ENCODE measurements at places on chromosomes 3 and 15.
A peak's percentile ranks its signal among the peaks of the same experiment; 100 is the strongest.

DNA sequence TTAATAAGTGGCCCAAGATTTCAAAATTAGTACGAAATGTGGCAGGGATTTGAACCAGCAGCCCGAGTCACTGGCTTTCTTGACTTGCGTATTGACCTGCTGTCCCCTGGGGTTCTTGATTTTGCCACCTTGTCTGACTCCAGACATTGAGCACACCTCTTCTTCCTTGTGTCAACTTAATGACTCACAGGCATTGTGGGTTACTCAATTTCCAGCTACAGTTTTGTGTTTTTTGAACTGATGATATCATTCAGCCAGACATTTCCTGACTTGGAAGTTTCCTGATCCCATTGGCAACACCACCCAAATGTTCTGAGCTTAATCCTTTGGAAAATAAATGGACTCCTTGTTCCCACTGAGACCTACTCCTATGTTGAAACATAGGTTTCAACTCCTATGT is 64.2 kb downstream of the MOBP start:
- no peak for DNase-seq
- H3K27me3 ChIP-seq = peaks cover 30% of the 10 kb centered on the region
- H3K36me3 ChIP-seq = no peaks in the 10 kb centered on the region
- H3K4me1 ChIP-seq = no peaks in the 10 kb centered on the region
- H3K4me3 ChIP-seq = no peak overlapping the region

GRCh38 chr15:41965441-41966413 is 6.6 kb downstream of the EHD4 start:
- H3K4me3 ChIP-seq = peak overlapping the region; percentile 12
- peaks cover 36% of the 10 kb centered on the region for H3K36me3 ChIP-seq
- DNase-seq = no peak
- no peaks in the 10 kb centered on the region for H3K27me3 ChIP-seq
- no peak overlapping the region for H3K27ac ChIP-seq

- H3K4me3 ChIP-seq = no peak overlapping the region
- H3K36me3 ChIP-seq = no peaks in the 10 kb centered on the region
- H3K27ac ChIP-seq = no peak overlapping the region
- no peak for DNase-seq
- peaks cover 7% of the 10 kb centered on the region for H3K27me3 ChIP-seq
These were observed 25.9 kb upstream of the BBX start for GRCh38 chr3:107496855-107497254.

DNA sequence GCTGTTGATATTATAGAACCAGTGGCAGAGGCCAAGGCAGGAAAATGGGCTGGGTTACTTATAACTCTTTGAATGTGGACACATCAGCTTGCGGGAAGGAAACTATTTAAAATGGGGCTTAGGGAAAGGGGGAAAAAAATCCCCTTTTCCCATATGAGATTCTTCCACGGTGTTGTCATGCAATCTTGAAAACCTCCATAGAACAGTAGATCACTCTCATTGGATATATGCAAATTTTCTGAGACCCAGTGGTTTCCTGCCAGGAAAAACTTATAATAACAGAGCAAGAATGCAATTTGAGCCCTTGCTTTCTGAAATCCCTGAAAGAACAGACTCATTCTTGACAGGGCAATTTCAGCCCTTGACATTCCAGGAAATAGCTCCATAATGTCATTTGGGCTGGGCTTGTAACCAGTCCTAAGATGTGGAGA is 31.1 kb downstream of the TMEM212 start:
- DNase-seq = no peak
- H3K27me3 ChIP-seq = peaks cover 36% of the 10 kb centered on the region
- H3K4me3 ChIP-seq = no peak overlapping the region
- no peak overlapping the region for H3K27ac ChIP-seq

DNA sequence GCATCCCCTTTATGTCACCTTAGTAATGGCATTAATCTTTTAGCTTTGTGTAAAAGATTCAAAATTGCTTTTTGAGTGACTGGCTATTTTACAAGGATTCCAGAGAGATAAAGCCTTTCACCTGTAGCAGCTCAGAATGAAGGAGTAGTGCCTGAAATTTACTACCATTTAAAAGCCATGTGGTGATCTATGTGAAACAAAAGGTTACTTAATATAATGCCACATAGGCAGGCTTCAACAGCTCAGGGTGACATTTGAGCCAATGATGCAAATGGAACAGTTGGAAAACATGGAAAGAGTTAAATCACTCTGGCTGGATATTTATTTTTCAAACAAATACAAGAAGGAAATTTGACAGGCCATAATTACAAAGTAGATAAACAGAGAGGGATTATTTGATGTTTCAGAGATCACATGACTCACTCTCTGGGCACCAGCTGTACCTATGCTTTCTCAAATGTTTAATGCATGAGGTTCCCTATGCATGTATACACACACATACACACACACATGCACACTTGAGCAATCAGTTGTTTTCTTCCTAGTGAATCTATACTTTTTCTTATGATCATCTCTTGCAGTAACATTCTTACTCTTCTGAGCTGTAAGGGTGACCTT is 171.5 kb downstream of the ZMAT3 start:
- no peak overlapping the region for H3K27ac ChIP-seq
- H3K36me3 ChIP-seq = no peaks in the 10 kb centered on the region
- H3K27me3 ChIP-seq = no peaks in the 10 kb centered on the region
- no peak for DNase-seq
- no peak overlapping the region for H3K4me3 ChIP-seq
- H3K4me1 ChIP-seq = no peaks in the 10 kb centered on the region

GRCh38 chr3:193545304-193545703 is 9.4 kb downstream of the ATP13A4 start:
- no peaks in the 10 kb centered on the region for H3K36me3 ChIP-seq
- no peak overlapping the region for H3K4me3 ChIP-seq
- H3K27me3 ChIP-seq = no peaks in the 10 kb centered on the region
- no peak overlapping the region for H3K27ac ChIP-seq

DNA sequence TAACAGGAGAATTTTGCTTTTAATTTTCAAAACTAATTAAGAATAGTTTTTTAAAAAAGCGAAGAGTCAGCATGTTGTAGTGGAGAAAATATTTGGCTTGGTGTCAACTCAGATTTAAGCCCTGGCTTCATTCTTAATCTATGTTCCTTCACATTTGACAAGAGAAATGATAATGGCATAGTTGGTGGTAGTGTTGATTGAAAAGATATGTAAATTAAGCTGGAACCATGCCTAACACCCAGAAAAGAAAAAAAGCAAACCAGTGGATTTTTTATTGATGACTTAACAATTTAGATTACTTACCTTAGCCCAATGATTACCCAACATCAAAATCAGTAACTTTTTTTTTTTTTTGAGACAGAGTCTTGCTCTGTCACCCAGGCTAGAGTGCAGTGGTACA is 27.4 kb downstream of the TCAIM start:
- H3K27ac ChIP-seq = no peak overlapping the region
- H3K27me3 ChIP-seq = no peaks in the 10 kb centered on the region

DNA sequence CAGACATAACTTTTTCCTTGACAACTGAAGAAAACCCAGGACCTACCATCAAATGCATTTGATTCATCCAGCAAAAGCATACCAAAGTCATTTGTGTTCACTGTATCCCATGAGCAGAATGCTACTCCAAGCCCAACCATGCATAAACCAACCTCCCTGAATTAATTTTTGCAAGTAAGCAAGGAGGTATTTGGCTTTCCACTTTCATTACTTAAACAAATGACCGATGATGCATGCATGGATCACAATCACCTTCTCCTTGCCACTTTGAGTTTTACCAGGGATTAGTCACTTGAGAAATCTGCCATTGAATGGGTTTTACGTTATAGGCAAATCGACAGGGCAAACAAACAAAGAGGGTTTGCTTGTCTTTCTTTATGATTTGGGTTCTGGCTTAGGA is 214.8 kb downstream of the FMN1 start:
- no peaks in the 10 kb centered on the region for H3K36me3 ChIP-seq
- H3K27me3 ChIP-seq = peaks cover 11% of the 10 kb centered on the region
- H3K4me1 ChIP-seq = no peaks in the 10 kb centered on the region
- no peak for DNase-seq
- H3K27ac ChIP-seq = no peak overlapping the region

DNA sequence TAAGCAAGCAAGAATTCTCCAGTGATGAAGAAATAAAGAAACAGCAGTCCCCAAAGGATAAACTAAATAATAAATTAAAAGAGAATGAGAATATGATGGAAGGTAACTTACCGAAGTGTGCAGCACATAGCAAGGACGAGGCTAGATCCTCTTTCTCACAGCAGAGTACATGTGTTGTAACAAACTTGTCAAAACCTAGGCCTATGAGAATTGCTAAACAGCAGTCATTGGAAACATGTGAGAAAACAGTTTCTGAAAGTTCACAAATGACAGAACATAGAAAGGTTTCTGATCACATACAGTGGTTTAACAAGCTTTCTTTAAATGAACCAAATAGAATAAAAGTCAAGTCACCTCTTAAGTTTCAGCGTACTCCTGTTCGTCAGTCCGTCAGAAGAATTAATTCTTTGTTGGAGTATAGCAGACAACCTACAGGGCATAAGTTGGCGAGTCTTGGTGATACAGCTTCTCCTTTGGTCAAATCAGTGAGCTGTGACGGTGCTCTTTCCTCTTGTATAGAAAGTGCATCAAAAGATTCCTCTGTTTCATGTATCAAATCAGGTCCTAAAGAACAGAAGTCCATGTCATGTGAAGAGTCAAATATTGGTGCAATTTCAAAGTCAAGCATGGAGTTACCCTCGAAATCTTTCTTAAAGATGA is 4.5 kb upstream of the SCG5 start:
- no peaks in the 10 kb centered on the region for H3K27me3 ChIP-seq
- no peak for DNase-seq
- H3K4me3 ChIP-seq = no peak overlapping the region
- H3K27ac ChIP-seq = no peak overlapping the region
- no peaks in the 10 kb centered on the region for H3K4me1 ChIP-seq

GRCh38 chr3:128078322-128078721 is 26.1 kb downstream of the SEC61A1 start:
- no peak for DNase-seq
- peaks cover 21% of the 10 kb centered on the region for H3K36me3 ChIP-seq
- no peaks in the 10 kb centered on the region for H3K27me3 ChIP-seq
- no peaks in the 10 kb centered on the region for H3K4me1 ChIP-seq
- no peak overlapping the region for H3K27ac ChIP-seq

- peaks cover 3% of the 10 kb centered on the region for H3K36me3 ChIP-seq
- DNase-seq = no peak
- no peaks in the 10 kb centered on the region for H3K27me3 ChIP-seq
- no peak overlapping the region for H3K27ac ChIP-seq
- no peak overlapping the region for H3K4me3 ChIP-seq
These were observed 57.4 kb downstream of the ANXA2 start for GRCh38 chr15:60340207-60340921.

DNA sequence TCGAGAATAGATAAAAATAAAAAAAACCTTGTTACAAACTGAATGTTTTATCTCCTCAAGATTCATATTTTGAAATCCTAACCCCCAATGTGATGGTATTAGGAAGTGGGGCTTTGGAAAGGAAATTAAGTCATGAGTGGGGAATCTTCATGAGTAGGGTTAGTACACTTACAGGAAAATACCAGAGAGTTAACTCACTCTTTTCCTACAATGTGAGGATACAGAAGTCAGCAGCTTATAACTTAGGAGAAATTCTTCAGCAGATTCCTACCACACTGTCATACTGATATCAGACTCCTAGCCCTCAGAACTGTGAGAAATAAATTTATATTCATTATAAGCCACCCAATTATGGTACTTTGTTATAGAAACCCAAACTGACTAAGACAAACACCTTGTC is 453.1 kb downstream of the GBE1 start:
- no peak overlapping the region for H3K27ac ChIP-seq
- DNase-seq = no peak
- no peaks in the 10 kb centered on the region for H3K36me3 ChIP-seq
- no peaks in the 10 kb centered on the region for H3K4me1 ChIP-seq

- no peaks in the 10 kb centered on the region for H3K36me3 ChIP-seq
- DNase-seq = no peak
- H3K4me1 ChIP-seq = no peaks in the 10 kb centered on the region
These were observed 1.1 kb downstream of the MITF start for GRCh38 chr3:69740103-69741021.

DNA sequence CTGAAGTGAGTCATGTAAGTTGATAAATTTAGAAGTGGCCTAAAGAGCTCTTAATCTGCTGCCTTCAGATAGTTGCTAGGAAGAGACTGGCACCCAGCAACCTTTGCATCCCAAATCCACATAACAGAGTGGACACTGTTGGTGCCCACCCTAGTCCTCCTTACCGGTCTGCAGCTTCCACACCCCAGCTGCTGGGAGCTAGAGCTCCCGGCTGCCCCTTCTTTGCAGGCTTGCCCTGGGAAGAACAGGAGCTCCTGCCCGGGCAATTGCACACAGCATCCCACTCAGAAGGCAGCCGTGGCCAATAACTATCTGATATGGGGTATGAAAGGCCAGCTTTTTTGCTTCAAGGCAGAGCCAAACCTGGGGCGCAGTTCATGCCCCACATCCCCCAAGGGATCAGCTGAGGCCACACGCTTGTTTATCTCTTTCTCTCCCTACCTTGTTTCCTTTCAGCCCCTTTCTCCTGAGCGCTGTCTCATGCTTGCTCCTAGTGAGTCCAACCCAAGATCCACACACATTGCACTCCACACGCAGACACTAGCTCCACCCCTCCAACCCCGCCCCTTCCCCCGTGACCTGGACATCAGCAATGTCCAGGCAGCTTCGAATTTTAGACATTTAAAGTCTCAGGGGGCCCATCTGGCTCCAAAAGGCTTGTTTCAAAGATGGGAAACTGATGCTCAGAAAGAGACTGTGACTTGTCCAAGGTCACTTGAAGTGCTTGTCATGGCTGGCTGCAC is 9.1 kb downstream of the ATP2B2 start:
- no peak for DNase-seq
- peaks cover 3% of the 10 kb centered on the region for H3K4me1 ChIP-seq
- peaks cover 39% of the 10 kb centered on the region for H3K27me3 ChIP-seq
- H3K27ac ChIP-seq = no peak overlapping the region

GRCh38 chr3:66428733-66429132 is 72.1 kb downstream of the LRIG1 start:
- no peak for DNase-seq
- H3K4me3 ChIP-seq = no peak overlapping the region
- peak overlapping the region; percentile 12 for H3K27ac ChIP-seq
- no peaks in the 10 kb centered on the region for H3K27me3 ChIP-seq

- H3K27me3 ChIP-seq = no peaks in the 10 kb centered on the region
- no peak overlapping the region for H3K27ac ChIP-seq
These were observed 1046.3 kb downstream of the ROBO2 start for GRCh38 chr3:78086150-78086549.

Data from effector memory CD8-positive, alpha-beta T cell (primary cell).